ENCODE measurements at places on chromosomes 6 and 20. TPM values are rescaled to one million over a fixed set of nuclear protein-coding genes. Genes with fewer than 3 reads are reported as not detected.

OR2B3 gene
- not detected for total RNA-seq

MATN4 gene
- not detected for total RNA-seq

SLC29A1 gene
- 5.8 TPM for total RNA-seq

GJE1 gene
- not detected for total RNA-seq

NOX3 gene
- not detected for total RNA-seq

COX4I2 gene
- not detected for total RNA-seq

RHAG gene
- total RNA-seq: not detected

ENPP1 gene
- 12.8 TPM for total RNA-seq

LTA gene
- total RNA-seq: not detected

ZFP64 gene
- total RNA-seq: 15.6 TPM

ZC3H12D gene
- total RNA-seq: 0.24 TPM

All from hair follicle dermal papilla cell (primary cell).